CD4-positive, alpha-beta memory T cell (primary cell): ENCODE measurements at places on chromosomes 5 and 9. TPM values are rescaled to one million over a fixed set of nuclear protein-coding genes. Genes with fewer than 3 reads are reported as not detected.

DNA sequence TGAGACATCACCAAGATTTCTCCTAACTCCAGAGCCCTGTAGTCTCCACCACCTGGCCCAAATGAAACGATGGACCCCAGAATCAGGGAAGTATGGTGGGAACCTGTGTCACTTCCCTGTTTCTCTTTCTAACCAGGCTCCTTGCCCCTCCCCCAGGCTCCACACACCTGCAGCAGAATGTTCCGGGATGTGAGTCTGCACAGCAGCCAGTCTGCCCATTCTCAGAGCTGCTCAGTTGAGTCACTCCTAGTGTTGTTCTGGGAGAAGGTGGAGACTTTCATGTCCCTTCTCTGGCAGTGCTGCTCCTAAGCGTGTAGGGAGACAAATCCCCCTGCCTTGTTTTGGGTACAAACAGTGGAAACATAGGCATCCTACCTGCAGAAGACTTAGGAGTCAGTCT is 76.0 kb upstream of the XPA start:
- DNase-seq: no peak

DNA sequence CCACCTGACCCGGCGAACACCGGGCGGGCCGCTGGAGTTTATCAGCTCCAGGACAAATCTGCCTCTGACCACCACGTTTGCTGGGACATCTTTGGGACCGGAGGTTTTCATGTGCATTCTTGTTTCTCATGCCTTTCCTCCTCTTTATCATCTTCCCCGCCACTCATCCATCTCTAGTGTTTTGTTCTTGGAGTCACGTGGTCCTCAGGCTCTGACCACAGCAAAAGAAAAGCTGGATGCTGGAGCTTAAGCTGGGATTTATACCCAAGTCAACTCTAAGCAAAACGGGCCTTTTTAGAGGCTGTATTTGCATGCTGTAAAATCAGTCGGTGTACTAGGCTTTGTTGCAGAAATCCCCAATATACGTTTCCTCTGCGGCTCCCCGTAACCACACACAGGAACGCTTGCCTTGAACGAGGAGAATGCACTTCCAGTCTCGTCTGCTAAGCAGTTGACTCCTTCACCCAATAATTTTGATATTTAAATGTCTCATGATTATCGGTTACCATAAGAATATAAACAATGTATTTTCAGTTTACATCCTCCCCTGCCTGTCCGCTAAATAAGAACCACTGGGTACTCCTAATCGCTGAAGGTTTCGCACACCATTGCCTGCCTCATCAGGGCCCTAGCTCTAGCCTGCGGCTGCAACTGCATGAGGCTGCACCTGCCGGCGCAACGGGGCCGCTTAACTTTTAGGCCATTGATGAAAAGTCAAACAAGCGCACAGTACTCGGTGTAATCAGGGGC is 560 bp upstream of the NDUFS6 start:
- peak; percentile 70 for DNase-seq

DNA sequence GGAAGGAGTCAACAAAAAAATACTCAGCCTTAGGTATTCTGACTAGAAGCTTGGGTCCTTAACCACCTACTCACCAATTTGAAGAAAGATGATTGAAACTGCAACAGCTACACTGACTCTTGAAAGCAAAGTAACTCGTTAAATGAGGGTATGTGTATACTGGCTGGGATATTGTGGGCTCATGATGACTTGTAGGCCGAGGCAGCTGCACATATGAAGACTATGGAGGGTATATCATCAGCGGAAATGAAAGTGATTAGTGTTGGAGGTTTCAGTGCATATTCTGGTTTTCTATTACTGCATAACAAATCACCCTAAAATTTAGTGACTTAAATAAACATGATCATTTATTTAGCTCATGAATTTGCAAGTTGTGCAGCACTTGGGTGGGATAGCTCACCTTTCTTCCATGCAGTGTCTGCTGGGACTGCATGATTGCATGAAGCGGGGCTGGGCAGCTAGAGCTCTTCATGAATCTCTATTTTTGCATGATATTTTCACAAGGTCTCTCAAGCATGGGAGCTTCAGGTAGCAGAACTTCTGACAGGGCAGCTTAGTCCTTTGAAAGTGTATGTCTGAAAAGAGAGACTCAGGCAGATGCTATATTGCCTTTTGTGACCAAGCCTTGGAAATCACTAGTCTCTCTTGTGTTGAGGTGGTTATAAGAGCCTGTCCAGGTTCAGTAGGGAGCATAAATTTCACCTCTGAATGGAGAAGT is 96.1 kb upstream of the CDKN2B start:
- no peak for DNase-seq

DNA sequence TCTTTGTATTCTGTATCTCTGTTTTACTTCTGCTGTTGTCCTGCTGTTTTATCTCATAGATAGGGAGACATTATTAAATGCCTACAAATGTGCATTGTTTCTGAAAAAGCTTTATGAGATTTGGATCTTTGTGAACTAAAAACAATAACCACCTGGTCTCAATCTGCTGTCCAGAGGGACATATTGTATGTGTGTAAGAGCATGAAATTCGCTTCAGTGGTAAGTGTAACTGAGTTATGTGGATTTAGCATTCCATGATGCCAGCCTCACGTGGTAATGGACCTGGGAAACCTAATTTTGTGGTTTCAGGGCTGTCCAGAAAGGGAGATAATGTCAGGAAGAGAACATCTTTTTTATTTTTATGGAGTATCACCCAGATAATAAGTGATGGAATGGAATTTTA is 119.3 kb downstream of the GDNF start:
- no peak for DNase-seq

GRCh38 chr5:17123010-17123409 is 94.4 kb upstream of the BASP1 start:
- DNase-seq: no peak

DNA sequence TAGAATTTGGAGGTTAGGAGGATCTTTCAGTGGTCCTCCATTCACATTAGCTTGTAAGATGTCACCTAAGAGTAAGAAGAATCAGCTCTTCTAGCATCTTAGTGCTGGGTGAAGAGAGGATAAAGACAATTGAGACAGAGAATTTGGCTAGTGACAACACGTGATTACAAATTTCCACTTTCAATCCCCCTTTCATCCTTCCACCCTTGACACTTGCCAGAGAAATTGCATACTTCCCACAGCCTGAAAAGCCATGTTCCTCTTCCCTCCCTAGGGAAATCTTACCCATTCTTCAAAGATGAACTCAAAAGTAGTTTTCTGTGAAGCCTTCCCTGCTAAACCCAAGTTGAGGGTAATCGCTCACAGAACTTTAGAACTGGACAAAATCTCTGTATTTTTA is 282.6 kb upstream of the PTGER4 start:
- no peak for DNase-seq

- DNase-seq: no peak
These were observed 615.2 kb upstream of the SEMA6A start for GRCh38 chr5:117189784-117190183.

DNA sequence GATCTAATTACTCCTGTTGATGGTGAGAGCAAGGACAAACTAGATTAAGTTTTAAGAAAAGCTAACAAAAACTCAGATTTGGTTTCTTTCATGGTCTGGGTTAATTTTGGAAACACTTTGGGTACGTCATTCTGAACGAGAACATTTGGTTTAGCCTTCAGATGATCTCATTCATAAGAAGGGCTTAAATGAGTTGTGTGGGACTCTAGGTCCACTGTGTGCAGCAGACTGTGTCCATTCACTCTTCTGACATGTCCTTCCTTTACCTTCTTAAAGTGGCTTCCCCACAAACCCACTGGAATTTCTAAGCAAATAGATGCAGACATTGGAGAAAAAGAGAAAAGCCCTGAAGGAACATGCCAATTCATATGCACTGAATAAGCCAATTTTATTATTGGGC is 96.8 kb downstream of the FBXO4 start:
- no peak for DNase-seq

DNA sequence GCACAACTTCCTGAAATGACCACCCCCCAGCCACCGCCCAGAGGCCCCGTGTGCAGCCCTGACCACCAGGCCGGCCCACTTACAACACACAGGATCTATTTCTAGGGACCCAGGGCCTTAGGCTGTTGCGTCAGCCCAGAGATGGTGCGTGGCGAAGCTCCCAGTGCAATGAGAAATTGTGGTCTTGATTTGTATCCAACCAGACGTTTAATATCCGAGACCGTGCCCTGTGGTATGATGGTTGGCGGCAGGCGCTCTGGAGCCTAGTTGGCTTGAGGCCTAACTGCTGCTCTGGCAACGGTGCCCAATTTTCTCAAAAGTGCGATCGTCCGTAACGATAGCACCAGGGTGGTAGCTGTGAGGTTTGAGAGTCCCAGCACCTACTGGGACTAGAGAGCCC is 32.6 kb upstream of the SLC6A19 start:
- DNase-seq: no peak

DNA sequence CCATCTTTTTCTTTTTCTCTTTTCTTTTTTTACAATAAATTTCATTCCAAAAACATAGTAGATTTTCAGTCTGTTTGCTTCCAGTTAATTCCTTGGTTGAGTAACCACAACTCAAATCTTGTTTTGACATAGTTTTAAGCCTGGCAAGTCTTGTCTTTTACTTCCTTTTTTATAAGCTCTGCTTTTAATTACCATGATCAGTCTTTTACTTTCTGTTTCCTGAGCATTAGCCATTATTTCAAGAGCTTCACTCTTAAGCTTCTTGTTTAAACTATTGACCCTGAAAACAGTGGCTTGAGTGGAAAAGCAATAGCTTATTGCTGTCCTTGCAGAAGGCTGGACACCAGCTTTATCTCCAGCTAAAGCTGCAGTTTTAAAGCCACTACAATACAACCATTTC is 1363.3 kb downstream of the MAT2B start:
- DNase-seq: no peak

The MCTP1 gene
- polyA plus RNA-seq: 0.42 TPM

The TNPO1 gene
- polyA plus RNA-seq: 46.6 TPM

The CATSPER3 gene
- polyA plus RNA-seq: 0.68 TPM

The IL13 gene
- polyA plus RNA-seq: not detected

The HRH2 gene
- polyA plus RNA-seq: 0.63 TPM
